Occipital lobe (tissue), 3 donors: ENCODE measurements at places on chromosomes 16 and 17. TPM values are rescaled to one million over a fixed set of nuclear protein-coding genes. Genes with fewer than 3 reads are reported as not detected.

Gene IRX5
- total RNA-seq: 0.16 TPM

Gene KLHL10
- total RNA-seq: not detected

Gene TM4SF5
- total RNA-seq: not detected

DNA sequence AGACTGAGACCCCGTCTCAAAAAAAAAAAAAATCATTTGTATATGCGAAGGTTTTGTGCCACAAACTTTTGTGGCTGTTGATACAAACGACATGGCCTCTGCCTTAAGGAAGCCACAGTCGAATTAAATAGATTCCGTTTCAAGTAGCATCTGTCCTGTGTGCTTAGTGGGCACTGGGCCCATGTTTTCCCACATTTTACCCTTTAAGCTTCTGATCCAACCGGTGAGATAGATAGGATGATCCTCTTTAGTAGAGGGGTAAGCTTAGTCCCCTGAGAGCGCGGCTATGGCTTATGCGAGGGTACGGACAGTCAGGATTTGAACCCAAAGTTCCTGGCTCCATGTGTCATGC, 776 bp upstream of the TMEM219 start:
- no peak for DNase-seq

Gene WNK4
- total RNA-seq: 0.31 TPM

Gene PDIA2
- 6.4 TPM for total RNA-seq

GRCh38 chr17:57726838-57727237, 18.3 kb downstream of the CCDC182 start:
- no peak for DNase-seq

DNA sequence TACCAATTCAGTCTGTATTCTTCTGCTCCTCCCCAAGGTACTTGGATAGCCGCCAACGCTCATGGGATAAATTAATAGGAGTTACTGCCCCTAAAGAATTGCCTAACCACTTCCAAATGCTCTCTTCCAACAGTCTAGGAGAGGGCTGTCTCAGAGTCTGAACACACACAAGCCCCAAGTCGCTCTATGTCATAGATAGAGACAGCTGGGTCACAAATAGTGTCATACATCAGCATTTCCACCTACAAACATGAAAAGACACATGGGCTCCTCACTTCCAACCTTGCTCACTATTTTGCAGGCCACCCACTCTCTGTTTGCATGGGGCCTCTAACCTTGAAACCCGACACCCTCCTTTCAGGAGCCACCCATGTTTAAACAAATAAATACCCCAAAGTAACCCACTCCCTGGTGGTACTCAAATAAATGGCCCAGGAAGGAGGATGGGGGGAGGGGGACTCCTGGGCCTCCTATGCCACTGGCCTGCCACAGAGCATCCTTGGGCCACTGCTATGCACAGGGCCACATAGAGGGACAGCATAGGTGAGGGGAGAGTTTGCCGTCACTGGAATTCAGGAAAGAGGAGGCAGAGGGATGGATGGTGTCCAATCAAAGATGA, 265.9 kb downstream of the SOX9 start:
- DNase-seq: no peak

Gene UMOD
- total RNA-seq: not detected

DNA sequence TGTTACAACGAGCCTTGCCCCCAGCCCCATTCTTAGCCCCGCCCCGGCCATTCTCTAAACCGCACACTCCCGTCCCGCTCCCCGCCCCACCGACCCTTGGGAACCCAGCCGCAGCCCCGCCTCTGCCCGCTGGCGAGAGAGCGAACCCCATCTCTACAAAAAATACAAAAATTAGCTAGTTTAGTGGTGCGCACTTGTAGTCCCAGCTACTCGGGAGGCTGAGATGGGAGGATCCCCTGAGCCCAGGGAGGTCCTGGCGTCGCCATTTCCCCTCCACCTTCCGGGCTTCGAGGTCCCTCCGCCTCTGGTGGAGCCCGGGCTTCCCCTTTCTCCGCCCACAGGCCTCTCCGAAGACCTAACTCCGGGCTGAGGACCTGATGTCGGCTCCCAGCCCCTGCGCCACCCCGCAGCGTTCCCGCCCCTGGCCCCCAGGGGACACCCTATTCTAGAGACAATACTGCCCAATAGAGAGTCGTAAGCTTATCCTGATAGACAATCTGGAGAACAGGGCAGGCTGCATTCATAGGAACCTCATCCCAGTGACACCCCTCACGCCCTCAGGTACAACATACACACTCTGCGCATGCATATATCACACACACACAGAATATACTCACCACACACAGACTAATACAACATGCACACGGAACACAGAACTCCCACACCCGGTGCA, 480 bp upstream of the PROCA1 start:
- DNase-seq: no peak
